CD4-positive, alpha-beta T cell treated with Interferon alpha-2 for 1 hour (primary cell): ENCODE measurements at places on chromosomes 2 and 18.
A peak's percentile ranks its signal among the peaks of the same experiment; 100 is the strongest.

- DNase-seq = peak; percentile 54
Observed at GRCh38 chr2:84495539-84496146, 20.7 kb upstream of the DNAH6 start.

DNA sequence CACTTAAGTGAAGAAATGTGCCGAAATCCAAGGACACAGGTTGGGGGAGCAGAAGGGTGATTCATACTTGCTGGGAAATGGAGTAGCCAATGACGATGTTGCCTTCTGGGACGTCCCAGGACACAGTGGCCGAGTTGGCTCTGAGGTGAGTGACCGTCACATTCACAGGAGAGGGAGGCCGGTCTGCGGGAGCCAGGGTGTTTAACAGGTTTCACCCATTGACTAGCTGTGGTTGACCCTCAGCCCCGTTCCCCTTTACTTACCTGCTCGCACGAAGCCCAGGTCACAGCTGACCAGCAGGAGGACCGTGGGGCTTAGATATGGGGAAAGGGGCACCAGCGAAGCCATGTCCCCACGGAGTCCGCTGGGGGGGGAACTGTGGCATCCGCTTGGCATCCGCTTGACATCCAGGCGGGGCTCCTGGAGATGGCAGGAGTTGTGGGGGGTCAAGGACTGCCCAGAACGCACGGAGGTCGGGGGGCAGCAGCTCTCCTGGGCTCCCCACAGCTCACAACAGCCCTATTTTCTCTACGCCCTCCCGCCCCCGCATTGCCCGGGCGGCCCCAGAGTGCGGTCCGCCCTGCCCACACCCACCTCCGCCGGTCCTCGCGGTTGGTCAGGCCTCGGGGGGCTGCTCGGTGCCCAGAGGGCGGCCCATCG is 586 bp downstream of the FNDC4 start:
- DNase-seq = no peak

GRCh38 chr2:182259629-182260150 is 167.1 kb downstream of the PDE1A start:
- no peak for DNase-seq

DNA sequence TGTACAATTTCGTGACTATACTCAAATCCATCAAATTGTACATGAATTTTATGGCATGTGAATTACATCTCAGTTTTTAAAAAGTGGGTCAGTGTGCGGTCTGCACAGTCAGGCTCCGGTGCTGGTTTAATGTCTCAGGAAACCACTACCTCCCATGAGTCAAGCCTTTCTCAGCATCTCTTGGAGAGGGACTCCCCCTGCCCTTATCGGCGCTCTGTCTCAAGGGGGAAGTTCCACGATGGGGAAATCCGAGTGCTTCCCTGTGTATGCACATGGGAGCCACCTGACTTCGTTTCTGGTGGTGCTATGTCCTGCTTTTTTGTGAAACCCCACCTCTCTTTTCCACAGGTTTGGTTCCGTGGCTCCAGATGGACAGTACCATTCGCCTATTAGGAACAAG is 72.5 kb downstream of the ACOXL start:
- DNase-seq = peak; percentile 52

DNA sequence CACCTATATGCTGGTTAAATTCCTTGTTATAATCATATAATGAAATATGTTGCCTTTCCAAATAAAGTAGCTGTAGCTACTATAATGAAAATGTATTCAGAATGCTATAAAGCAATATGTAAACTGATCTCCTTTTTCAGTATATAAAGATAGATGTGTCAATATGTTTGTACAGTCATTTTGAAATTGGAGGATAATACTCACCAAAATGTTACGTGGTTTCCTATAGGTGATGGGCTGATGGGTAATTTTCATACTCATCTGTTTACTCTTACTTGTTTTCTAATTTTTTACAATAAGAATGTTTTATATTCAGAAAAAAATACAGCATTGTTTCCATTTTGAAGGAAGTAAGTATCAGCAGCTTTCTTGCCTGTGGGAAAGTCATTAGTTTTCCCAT is 70.2 kb downstream of the PRKRA start:
- DNase-seq = no peak

DNA sequence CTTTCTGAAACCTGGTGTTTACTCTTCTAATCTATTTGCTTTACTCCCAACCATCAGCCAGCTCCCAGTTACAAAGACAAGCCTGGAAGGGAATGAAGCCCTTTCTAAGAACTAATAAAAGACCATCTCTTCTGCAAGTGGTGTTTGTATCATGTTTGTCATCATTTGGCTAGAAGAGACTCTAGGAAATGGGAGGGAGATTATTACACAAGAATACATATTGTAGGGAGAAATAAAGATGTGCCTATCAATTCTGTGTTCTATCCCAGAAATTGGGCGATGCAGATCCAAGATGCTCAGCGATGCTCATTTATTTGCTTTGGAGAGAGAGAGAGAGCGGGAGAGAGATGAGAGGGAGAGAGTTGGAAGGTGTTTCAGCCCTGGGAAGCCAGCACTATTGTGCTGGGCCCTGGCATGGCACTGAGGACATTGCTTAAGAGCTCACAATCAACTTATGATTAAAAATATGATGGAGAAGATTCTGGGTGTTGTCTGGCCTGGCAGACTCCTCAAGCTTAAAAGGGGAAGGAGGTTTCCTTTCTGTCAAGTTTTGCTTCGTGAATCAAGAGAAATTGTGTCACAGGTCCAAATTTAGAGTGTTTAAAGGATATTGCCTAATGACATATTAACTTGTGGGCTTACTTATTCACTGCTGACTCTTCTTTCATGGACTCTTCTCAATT is 41.8 kb upstream of the AFF3 start:
- DNase-seq = no peak

GRCh38 chr2:23420840-23421476 is 36.0 kb downstream of the KLHL29 start:
- no peak for DNase-seq

- DNase-seq = no peak
Observed at GRCh38 chr18:44844486-44844885, 163.8 kb downstream of the SETBP1 start.

GRCh38 chr2:54725343-54726099 is 2.1 kb downstream of the EML6 start:
- no peak for DNase-seq

DNA sequence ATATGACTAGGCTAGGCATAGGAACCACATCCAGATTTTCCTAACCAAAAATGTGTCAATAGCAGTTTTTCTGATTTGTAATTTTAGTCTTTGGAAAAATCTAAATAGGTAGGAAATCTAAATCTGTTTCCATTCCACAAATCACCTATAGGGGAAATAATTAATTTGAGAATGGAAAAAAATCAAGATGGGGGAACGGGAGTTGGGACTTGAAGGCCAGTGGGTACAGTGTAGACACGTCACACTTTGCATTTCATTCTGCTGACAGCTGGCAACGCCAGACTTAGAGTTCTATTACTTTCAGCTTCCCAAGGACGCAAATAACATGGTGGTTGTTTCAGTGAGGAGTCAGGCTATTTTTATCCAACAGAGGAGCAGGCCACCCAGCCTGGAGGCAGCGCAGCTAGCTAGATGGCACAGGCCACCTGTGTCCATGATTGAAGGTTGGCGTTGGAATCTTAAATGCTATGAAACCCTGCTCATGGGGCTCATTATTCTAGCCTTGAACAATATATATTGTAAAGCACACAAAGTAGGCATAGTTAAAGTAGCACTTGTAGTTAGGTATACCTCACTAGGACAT is 23.4 kb downstream of the HNRNPA3 start:
- DNase-seq = no peak
